Hair follicular keratinocyte (primary cell): ENCODE measurements at places on chromosomes 7 and 10. TPM values are rescaled to one million over a fixed set of nuclear protein-coding genes. Genes with fewer than 3 reads are reported as not detected.

MLLT10 gene
- total RNA-seq: 16.4 and 24.8 TPM in 2 replicates

HTR5A gene
- not detected in 2 replicates for total RNA-seq

ADIRF gene
- 23.8 and 44.7 TPM in 2 replicates for total RNA-seq

TAS2R4 gene
- total RNA-seq: 0.08 and 0.61 TPM in 2 replicates

HABP2 gene
- total RNA-seq: not detected in 2 replicates

CACNB2 gene
- total RNA-seq: not detected in 2 replicates

ZNF786 gene
- total RNA-seq: 3.5 and 5.3 TPM in 2 replicates

NOLC1 gene
- 104 and 155 TPM in 2 replicates for total RNA-seq

GRK5 gene
- 5.7 and 7.4 TPM in 2 replicates for total RNA-seq

ENTPD1 gene
- not detected in 2 replicates for total RNA-seq

LRGUK gene
- 0.04 TPM in 1 of 2 replicates, not detected in the other for total RNA-seq

DPP6 gene
- total RNA-seq: not detected in 2 replicates

TPST1 gene
- total RNA-seq: 32.4 and 32.6 TPM in 2 replicates

UPK3B gene
- total RNA-seq: 1.4 and 3.4 TPM in 2 replicates

PNLIPRP1 gene
- not detected in 2 replicates for total RNA-seq

MYOF gene
- total RNA-seq: 116 and 123 TPM in 2 replicates

IFRD1 gene
- total RNA-seq: 22.0 and 34.3 TPM in 2 replicates

LRRC17 gene
- 0.42 TPM in 1 of 2 replicates, not detected in the other for total RNA-seq

SCART1 gene
- total RNA-seq: 0.30 and 0.31 TPM in 2 replicates

ACHE gene
- 0.31 TPM in 1 of 2 replicates, not detected in the other for total RNA-seq

PILRA gene
- total RNA-seq: not detected in 2 replicates

TMEM273 gene
- not detected in 2 replicates for total RNA-seq

CALD1 gene
- 110 TPM in 2 replicates for total RNA-seq

EBF3 gene
- total RNA-seq: not detected in 2 replicates

WNT8B gene
- not detected in 2 replicates for total RNA-seq

PLAC9 gene
- total RNA-seq: not detected in 2 replicates

NFE2L3 gene
- 7.6 and 8.0 TPM in 2 replicates for total RNA-seq

ADCYAP1R1 gene
- not detected in 2 replicates for total RNA-seq

STK31 gene
- not detected in 2 replicates for total RNA-seq

FXYD4 gene
- total RNA-seq: not detected in 2 replicates

SBDS gene
- total RNA-seq: 112 and 114 TPM in 2 replicates
